Uterus (tissue), 4 donors: ENCODE measurements at places on chromosomes 1 and 21. TPM values are rescaled to one million over a fixed set of nuclear protein-coding genes. Genes with fewer than 3 reads are reported as not detected.

CFAP107 gene
- total RNA-seq, result not detected

HORMAD1 gene
- 0.62 TPM for total RNA-seq

CACNA1S gene
- total RNA-seq, result not detected

NBPF6 gene
- total RNA-seq, result not detected

ROR1 gene
- 37.6 TPM for total RNA-seq

CCDC30 gene
- 9.9 TPM for total RNA-seq

RCAN3 gene
- total RNA-seq, result 22.1 TPM

APCS gene
- total RNA-seq, result not detected

ALX3 gene
- not detected for total RNA-seq

RGS16 gene
- total RNA-seq, result 3.9 TPM

NUDT4B gene
- total RNA-seq, result not detected

KCNJ15 gene
- 1.1 TPM for total RNA-seq

DPH5 gene
- total RNA-seq, result 22.4 TPM

ARHGEF19 gene
- 3.6 TPM for total RNA-seq

PLA2G2A gene
- total RNA-seq, result not detected

DNA sequence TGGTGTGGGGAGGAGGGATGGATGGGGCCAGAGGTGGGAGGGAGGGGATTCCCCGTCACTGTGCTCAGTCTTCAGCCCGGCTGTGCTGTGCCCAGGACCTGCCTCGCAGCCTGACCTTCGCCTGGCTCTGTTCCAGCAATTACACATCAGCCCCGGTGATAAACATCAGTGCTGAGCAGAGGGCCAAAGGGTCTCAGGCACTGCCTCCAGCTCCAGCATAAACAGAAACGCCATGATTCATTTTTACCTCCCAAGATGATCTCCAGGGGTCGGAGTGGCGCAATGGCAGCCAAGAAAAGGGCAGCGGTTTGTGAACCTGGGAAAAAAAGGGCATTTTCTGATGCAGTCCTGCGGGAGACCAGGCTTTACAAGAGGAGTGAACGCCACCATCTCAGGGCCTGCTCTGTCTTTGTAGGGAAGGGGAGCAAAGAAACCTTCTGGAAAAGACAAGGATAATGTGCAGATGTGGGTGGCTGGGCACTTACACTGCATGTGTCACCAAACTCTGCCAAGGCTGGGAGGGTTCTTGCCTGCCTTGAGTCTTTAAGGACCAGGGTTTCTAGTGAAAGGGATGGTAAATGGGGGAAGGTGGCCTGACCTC is 28.1 kb downstream of the SHISA4 start:
- peaks cover 33% of the 10 kb centered on the region for H3K4me1 ChIP-seq
- DNase-seq, result peak; percentile 98
- H3K4me3 ChIP-seq, result peak overlapping the region; percentile 9
- no peaks in the 10 kb centered on the region for H3K27me3 ChIP-seq
- peak overlapping the region; percentile 98 for H3K27ac ChIP-seq

GRCh38 chr1:33152685-33153432 is 29.0 kb downstream of the TRIM62 start:
- DNase-seq, result peak; percentile 57
- H3K27ac ChIP-seq, result peak overlapping the region; percentile 70
- no peaks in the 10 kb centered on the region for H3K4me1 ChIP-seq
- H3K36me3 ChIP-seq, result no peaks in the 10 kb centered on the region
- no peaks in the 10 kb centered on the region for H3K27me3 ChIP-seq

DNA sequence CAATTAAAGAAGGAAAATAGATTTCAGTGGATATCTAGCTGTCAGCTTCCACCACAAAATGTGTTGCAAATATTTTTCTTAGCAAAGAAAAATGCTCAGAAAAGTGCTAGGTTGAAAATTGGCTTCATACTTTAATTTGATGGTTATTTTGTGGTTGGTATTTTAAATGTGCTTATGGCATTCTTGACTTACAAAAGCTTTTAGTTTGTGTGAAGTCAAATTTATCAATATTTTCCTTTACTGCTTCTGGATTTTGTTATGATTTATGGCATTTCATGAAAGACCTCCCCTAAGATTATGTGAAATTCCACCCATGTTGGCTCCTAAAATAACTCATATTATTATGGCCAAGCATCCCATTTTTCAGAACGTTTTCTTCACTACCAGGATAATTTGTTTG is 51.5 kb downstream of the PSMG1 start:
- H3K4me3 ChIP-seq, result no peak overlapping the region
- H3K36me3 ChIP-seq, result no peaks in the 10 kb centered on the region
- no peaks in the 10 kb centered on the region for H3K4me1 ChIP-seq
- no peak overlapping the region for H3K27ac ChIP-seq

DNA sequence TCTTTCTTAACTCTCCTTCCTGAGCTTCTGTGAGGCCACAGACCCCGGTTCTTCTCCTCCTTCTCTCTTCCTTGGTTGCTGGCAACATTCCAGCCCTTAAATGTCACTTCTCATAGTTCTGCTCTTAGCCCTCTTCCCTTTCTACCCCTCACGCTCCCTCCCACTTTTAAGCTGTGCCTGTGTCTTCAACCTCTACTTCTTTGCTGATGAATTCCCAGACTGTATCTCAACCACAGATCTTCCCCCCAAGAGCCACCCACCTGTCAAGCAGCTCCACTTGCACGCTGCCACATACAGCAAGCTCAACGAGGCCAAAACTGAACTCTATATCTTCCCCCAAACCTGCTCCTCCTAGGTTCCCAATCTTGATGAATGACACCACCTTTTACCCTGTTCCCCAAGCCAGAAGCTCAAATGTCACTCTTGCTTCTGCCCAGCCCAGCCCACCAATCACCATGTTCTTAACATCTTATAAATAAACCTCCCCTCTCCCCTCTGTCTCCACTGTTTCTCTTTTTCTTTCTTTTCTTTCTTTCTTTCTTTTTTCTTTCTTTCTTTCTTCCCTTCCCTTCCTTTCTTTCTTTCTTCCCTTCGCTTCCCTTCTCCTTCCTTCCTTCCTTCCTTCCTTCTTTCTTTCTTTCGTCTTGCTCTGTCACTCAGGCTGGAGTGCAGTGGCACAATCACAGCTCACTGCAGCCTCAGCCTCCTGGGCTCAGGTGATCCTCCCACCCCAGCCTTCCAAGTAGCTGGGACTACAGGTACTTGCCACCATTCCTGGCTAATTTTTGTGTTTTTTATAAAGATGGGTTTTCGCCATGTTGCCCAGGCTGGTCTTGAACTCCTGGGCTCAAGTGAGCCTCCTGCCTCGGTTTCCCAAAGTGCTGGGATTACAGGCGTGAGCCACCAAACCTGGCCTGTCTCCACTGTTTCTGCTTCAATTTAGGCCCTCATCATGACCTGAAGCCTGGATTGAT is 19.8 kb upstream of the PTP4A2 start:
- H3K36me3 ChIP-seq, result no peaks in the 10 kb centered on the region
- H3K4me1 ChIP-seq, result peaks cover 5% of the 10 kb centered on the region
- no peak overlapping the region for H3K27ac ChIP-seq
- no peak for DNase-seq
- H3K27me3 ChIP-seq, result no peaks in the 10 kb centered on the region

DNA sequence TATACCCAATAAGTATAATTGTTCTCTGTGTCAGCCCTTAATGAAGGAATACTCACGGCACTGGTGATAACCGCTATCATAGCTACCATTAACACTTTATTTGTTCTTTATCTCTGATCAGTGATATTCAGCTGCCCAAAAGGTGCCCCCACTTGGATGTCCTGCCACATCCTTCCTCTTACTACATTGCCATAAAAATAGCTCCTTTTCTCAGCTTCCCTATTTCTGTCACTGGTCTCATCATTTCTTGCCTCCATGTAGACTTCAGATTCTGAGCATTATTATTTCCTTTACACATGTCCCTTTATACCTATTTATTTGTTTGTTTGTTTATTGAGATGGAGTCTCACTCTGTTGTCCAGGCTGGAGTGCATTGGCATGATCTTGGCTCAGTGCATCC is 2.7 kb upstream of the RAB29 start:
- H3K27me3 ChIP-seq, result no peaks in the 10 kb centered on the region
- no peaks in the 10 kb centered on the region for H3K4me1 ChIP-seq
- no peak overlapping the region for H3K4me3 ChIP-seq
- no peak for DNase-seq

DNA sequence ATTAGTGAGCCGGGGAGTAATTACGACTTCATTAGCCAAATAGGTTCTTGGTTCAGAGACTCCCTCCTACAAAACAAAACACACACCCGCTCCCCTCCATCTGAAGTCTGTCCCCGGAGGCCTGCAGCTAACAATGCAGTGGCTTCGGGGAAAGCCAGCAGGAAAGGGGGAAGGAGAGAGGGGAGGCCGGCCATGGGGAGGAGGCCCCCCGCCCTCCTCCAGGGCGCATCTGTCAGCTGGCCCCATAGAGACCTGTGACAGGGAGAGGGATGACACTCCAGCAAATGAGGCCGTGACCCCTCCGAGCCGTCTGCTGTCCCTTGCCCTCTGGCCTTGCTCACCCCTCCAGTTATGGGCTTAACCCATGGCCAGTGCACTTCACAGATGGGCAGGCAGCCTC is 12.1 kb upstream of the CNTN2 start:
- DNase-seq, result no peak
- no peak overlapping the region for H3K4me3 ChIP-seq
- H3K27ac ChIP-seq, result no peak overlapping the region
- H3K36me3 ChIP-seq, result no peaks in the 10 kb centered on the region
- no peaks in the 10 kb centered on the region for H3K27me3 ChIP-seq
- H3K4me1 ChIP-seq, result no peaks in the 10 kb centered on the region

GRCh38 chr1:111666828-111667227 is 47.2 kb downstream of the RAP1A start:
- no peak overlapping the region for H3K27ac ChIP-seq
- no peaks in the 10 kb centered on the region for H3K4me1 ChIP-seq
- H3K36me3 ChIP-seq, result no peaks in the 10 kb centered on the region
- H3K27me3 ChIP-seq, result no peaks in the 10 kb centered on the region
- no peak for DNase-seq
- H3K4me3 ChIP-seq, result no peak overlapping the region

DNA sequence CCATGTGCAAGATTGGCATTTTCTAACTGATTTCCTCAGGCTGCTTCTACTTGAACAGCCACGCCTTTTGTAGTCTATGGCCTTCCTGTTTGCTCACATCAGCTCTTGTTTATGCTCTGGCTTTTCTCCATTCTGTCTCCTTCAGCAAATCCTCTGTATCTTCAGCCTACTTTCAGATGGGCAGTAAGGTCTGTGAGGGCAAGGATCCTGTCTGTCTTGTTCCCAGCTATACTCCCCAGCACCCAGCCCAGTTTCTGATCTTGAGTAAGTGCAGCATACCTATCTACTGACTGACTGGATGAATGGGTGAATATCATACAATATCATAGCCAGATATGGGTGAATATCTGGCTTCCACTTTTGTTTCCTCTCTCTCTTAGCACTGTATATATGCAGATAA is 438.1 kb downstream of the LMO4 start:
- no peaks in the 10 kb centered on the region for H3K36me3 ChIP-seq
- H3K4me3 ChIP-seq, result no peak overlapping the region
- no peaks in the 10 kb centered on the region for H3K27me3 ChIP-seq
- DNase-seq, result no peak
- no peaks in the 10 kb centered on the region for H3K4me1 ChIP-seq

GRCh38 chr1:94272388-94272787 is 35.0 kb upstream of the ARHGAP29 start:
- no peak overlapping the region for H3K27ac ChIP-seq
- H3K4me1 ChIP-seq, result no peaks in the 10 kb centered on the region
- no peaks in the 10 kb centered on the region for H3K36me3 ChIP-seq
- no peak overlapping the region for H3K4me3 ChIP-seq
- no peaks in the 10 kb centered on the region for H3K27me3 ChIP-seq

GRCh38 chr1:26388791-26389445 is 16.4 kb upstream of the ZNF683 start:
- H3K4me3 ChIP-seq, result no peak overlapping the region
- H3K27ac ChIP-seq, result no peak overlapping the region
- H3K36me3 ChIP-seq, result no peaks in the 10 kb centered on the region
- no peaks in the 10 kb centered on the region for H3K27me3 ChIP-seq

DNA sequence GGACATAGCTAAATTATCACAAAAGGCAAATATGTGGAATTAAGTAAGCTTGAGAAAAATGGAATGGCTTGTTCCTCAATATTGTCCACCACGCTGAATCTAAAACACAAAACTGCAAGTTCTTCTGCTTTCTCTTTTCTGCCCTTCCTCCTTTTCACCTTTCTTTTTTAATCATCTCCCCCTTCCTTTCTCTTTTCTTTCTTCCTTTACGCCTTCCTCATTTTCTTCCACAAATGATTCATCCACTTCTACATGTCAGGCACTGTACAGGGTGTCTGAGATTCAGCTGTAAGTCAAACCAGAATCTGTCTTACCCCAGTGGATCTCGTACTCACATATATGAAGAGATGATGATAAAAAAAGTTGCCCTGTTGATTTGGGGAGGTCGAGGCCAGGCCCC is 1182.5 kb downstream of the MRPL39 start:
- no peaks in the 10 kb centered on the region for H3K4me1 ChIP-seq
- no peak for DNase-seq
- H3K27ac ChIP-seq, result no peak overlapping the region
- no peaks in the 10 kb centered on the region for H3K36me3 ChIP-seq
- no peaks in the 10 kb centered on the region for H3K27me3 ChIP-seq

DNA sequence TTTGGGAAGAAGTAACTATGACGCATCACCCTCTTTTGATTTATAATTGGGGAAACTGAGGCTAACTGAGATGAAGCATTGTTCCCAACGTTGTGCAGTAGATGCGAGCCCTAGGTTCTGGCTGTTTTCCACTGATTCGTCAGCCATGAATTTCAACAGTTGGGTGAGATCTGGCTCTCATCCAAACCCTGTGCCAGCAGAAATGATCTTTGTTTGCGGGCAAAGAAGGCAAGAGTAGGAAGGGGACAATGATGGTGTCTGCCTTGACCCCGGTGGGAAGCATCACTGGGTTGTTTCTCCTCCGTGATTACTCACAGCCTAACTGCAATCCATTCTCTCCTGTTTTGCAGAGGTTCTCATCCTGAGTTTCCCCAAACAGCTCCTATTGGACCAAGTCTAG is 142.3 kb downstream of the MIS18A start:
- no peak overlapping the region for H3K4me3 ChIP-seq
- no peak for DNase-seq
- no peaks in the 10 kb centered on the region for H3K27me3 ChIP-seq

GRCh38 chr1:94385308-94385929 is 32.8 kb upstream of the ABCD3 start:
- no peak overlapping the region for H3K4me3 ChIP-seq
- H3K27me3 ChIP-seq, result no peaks in the 10 kb centered on the region
- H3K36me3 ChIP-seq, result no peaks in the 10 kb centered on the region

DNA sequence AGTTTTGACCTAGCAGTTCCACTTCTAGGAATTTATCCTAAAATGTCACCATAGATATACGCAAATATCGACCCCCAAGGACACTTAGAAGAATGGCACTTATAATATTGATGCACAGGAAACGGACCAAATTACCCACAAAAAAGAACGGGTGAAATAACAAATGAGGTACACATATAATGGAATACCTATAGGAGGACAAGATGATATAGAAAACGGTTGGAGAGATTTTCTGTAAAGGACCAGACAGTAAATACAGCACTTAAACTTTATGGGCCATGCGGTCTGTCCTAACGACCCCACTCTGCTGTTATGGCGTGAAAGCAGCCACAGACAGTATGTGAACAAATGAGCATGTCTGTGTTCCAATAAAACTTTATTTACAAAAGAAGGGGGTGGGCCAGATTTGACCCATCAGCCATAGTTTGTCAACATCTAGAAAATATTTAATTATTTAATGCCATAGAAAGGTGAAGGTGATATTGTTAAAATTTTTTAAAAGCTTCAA is 2.4 kb downstream of the TMPRSS3 start:
- H3K4me3 ChIP-seq, result no peak overlapping the region
- no peak for DNase-seq
- H3K4me1 ChIP-seq, result no peaks in the 10 kb centered on the region
